Activated T-cell treated with anti-CD3 and anti-CD28 coated beads, Interleukin-2, amount 50 U/mL, for 72 hours (primary cell): ENCODE measurements at places on chromosomes 5 and 9. TPM values are rescaled to one million over a fixed set of nuclear protein-coding genes. Genes with fewer than 3 reads are reported as not detected.

DNA sequence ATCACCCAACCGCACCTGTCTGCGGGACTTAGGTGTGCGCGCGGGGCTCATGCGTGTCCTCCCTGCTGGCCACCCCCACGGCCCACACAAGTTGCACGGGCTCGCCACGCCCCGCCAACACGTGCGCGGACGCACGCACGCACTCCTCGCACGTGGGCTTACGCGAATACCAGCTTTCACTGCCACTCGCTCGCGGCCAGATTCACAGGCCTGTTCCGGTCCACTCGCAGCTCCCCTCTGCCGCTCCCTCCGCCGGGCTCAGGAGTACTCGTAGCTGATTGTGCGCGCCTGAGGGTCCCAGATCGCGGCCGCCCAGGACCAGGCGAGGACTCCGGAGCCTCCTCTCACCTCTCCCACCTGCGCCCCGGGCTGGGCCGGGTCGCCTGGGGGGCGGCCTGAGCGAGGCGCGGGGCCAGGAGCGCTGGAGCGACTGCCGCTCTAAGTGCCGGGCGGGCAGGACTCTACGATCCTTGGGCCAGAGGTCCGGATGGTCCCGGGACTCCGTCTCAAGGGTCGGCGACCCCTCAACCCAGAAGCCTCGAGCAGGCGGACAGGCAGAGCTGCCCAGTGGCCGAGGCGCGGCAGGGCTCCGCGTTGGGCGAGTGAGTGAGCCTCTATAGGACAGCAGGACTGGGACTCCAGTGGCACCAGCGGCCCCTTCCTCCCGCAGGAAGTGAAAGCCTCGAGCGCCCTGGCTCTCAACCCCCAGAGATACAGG lies 3.4 kb downstream of the PCDHGC5 start:
- peak; percentile 14 for DNase-seq

- no peak for DNase-seq
These were observed 10.5 kb downstream of the LURAP1L start for GRCh38 chr9:12785260-12785770.

Gene BTNL9
- 0.55 TPM for total RNA-seq

Gene PNPLA7
- total RNA-seq = 8.2 TPM
